ENCODE measurements at places on chromosomes 4 and X.

GRCh38 chr4:41652971-41653370 is 95.6 kb downstream of the PHOX2B start:
- DNase-seq = no peak

DNA sequence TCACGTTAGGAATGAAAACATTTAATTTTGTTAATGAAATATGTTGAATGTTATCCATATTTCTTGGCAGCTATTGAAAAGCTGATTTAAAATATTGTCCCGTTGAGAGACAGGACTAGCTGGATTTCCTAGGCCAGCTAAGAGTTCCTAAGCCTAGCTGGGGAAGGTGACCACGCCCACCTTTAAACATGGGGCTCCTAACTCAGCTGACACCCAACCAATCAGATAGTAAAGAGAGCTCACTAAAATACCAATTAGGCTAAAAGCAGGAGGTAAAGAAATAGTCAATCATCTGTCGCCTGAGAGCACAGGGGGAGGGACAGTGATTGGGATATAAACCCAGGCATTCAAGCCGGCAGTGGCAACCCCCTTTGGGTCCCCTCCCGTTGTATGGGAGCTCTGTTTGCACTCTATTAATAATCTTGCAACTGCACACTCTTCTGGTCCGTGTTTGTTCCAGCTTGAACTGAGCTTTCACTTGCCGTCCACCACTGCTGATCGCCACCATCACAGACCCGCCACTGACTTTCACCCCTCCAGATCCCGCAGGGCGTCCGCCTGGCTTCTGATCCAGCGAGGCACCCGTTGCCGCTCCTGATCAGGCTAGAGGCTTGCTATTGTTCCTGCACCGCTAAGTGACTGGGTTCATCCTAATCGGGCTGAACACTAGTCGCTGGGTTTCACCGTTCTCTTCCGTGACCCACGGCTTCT is 308.9 kb downstream of the GLUD2 start:
- DNase-seq = no peak

DNA sequence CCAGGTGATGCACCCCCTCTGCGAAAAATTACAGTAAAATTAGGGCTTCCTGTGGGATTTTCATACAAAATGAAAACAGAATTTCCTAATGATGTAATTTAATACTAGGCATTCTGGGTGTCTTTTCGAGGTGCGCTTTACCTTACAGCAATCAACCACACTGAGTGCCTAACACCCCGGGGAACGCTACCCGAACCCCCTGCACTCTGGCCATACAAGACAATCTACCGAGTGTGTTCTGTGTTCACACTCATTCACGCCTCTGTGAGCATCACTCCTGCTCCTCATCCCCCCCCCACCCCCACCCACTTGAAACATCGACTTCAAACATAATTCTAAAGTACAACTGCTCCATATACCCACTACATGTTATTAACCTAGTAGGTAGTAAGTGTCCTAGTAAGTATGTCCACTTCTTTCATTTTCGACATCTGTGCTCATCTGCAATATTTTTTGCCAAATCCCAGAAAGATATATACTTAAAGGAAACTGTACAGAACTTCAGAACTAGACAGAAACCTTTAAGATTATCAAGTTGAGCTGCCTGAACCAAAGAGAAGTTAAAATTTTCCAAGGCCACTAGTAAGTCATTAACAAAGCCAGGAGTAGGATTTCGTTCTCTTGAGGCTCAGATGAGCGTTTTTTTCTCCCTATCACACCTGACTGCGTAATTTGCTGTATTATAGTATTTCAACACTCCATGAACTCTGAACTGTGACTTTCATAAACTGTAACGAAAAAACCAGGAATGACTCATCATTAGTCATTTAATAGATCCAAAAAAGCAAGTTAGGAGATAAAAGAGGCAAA is 80.0 kb downstream of the FAT1 start:
- no peak for DNase-seq

DNA sequence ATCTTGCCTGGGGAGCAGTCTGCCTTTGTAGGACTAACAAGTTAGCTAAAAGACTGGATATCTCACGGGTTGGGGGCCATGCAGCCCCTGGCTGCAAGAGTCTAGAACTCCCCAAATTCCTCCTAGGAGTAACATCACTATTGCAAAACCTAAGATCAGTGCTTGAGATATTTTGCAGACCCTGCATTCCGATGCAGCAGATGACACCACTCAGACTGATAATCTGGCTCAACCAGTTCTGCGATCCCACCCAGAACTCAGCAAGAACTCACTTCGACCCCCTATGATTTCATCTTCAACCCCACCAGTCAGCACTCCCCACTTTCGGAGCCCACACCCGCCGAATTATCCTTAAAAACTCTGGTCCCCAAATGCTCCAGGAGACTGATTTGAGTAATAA is 834.0 kb downstream of the C4orf33 start:
- DNase-seq = no peak

DNA sequence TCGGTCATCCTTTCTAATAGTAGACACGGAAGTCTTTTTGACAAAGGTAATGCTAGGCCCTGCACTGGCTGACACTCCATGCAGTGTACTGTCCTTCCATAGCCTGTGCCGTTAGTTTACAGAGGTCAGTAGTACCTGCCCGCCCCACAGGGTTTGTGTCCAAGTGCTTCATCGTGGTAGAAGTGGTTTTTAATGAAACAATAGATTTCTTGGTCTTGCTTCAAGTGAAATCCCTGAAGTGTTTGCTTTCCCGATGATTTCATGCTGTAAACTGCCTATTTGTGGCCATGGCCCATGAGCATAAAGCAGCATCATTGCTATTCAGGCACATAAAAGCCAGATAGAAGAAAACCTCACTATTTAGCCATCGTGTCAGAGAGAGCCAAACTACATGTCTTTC is 139.3 kb downstream of the GPR143 start:
- no peak for DNase-seq

- DNase-seq = no peak
Measured at GRCh38 chr4:30586850-30587249, 133.3 kb upstream of the PCDH7 start.

DNA sequence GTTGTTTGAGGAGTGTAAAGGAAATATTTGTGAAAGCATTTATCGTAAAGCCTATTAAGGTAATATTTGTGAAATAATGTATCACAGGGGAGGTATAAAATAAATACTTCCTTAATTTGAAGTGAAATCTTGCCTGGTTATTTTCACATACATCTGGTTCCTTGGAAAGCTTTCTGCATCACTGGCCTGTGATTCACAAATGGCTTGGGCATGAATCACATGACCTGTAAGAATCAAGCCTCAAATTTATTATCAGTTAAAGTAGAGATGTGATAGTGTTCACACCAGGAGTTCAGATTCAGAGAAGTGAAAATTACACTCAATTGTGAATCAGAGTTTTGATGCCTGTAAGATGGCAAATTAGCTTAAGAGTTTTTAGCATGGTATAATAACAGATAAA is 1911.4 kb downstream of the STIM2 start:
- no peak for DNase-seq

DNA sequence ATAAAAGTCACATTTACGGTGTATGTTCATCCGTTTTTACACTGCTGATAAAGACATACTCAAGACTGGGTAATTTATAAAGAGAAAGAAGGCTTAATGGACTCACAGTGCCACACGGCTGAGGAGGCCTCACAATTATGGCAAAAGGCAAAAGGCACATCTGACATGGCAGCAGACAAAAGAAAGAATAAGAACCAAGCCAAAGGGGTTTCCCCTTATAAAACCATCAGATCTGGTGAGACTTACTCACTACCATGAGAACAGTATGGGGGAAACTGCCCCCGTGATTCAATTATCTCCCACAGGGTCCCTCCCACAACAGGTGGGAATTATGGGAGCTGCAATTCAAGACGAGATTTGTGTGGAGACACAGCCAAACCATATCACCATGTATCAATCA is 7.3 kb upstream of the GUCY1B1 start:
- no peak for DNase-seq

DNA sequence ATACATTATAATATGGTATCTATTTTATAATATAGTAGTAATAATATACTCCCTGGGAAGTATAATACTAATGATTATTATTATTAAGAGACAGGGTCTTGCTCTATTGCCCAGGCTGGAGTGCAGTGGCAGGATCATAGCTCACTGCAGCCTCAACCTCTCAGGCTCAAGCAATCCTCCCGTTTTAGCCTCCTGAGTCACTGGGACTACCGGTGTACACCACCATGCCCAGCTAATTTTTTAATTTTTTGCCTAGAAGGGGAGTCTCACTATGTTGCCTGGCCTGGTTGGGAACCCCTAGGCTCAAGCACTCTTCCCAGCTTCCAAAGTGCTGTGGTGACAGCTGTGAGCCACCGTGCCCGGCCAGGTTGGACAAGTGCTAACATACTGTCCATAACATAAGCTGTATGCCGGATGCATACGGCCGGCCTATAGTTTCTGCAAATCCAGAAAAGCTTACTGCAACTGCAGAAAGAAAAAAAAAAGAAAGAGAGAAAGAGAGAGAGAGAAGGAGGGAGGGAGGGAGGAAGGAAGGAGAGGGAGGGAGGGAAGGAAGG is 94.2 kb upstream of the PPP2R3B start:
- DNase-seq = no peak

- DNase-seq = no peak
Measured at GRCh38 chr4:169282429-169283113, 11.8 kb upstream of the SH3RF1 start.

GRCh38 chrX:36462142-36462541 is 542.6 kb downstream of the CFAP47 start:
- DNase-seq = no peak

GRCh38 chr4:141571362-141571761 is 65.0 kb upstream of the IL15 start:
- no peak for DNase-seq

- no peak for DNase-seq
Measured at GRCh38 chrX:44232081-44232480, 111.4 kb downstream of the EFHC2 start.

GRCh38 chr4:105147553-105148161 is 981 bp downstream of the TET2 start:
- DNase-seq = peak; percentile 71

DNA sequence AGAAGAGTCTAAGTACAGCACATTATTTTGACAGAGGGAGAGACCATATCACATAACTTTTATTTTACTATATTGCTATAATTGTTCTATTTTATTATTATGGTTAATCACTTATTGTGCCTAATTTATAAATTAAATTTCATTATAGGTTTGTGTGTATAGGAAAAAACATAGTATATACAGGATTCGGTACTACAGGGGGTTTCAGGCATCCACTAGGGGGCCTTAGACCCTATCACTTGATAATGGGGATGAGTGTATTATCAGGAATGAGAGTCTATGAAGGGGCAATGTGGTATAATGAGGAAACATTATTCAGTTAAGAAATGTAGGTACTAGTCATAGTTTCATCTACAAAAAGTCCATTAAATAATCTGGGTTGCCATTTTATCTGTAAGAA is 833.1 kb downstream of the C4orf33 start:
- no peak for DNase-seq

DNA sequence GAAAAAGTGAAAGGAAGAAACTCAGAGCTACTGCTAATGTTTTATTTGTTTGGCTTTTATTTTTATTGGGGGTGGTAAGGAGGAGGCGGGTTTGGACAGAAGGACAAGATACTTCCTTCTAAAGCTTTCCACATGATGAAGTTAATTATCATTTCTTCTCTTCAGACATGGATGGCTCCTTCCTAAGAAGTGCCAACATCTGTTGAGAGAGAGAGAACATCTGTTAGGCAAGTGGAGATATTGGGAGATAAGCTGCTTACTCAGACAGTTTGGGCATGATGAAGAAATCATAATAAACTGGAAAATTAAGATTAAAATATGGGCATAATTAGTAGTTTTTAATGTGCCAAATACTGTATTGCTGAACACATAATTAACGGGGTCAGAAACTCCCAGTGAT is 535.7 kb upstream of the INTU start:
- no peak for DNase-seq

- no peak for DNase-seq
Measured at GRCh38 chrX:41153448-41153847, 68.2 kb downstream of the USP9X start.

DNA sequence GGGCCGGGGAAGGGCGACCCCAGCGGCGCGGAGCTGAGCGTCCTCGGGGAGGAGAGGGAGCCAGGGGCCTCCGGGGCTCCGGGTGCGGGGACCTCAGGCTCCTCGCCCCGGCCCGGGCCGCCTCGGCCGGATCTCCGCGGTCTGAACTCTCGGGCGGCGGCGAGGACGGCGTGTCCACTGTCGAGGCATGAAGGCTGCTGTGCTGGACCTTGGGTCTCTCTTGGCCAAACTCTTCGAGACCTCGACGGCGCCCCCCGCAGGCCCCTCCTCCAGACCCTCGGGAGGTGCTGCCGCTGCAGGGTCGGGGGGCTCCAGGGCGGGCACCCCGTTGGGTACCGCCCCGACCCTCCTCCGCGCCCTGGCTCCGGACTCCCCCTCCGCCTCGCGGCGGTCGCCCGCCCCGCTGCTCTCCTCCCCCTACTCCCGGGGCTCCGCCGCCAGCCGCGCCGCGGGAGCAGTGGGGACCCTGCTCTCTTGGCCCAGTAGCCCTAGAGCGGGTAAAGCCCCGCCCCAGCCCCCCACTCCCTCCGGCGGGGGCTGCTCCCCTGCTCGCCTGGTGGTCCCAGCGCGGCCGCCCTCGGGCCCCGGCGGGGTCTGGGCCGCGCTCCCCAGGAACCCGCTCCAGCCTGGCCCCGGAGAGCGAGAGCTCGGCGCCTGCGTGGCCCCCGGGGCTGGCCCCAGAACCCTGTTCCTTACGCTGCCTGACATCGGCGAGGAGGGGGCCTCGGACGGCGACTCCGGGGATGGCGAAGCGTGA is 564 bp downstream of the FAM149A start:
- DNase-seq = peak; percentile 63

DNA sequence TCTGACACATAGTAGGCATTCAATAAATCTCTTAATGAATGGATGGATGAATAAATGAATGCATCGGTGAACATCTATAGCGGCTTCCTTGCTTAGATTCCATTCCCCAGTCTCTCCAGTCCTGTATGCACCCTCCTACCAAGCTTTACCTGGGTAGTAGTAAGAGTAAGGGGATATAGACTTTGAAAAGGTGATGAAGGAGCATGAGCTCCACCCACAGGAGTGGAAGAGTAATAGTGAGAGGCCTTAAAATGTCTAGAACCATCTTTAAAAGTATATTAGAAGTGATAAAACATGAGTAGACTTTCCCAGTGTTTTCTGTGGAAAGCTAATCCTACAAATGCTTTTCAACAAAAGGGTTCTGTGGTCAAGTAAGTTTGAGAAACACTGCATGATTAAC is 35.5 kb upstream of the GPC3 start:
- no peak for DNase-seq

GRCh38 chrX:31227250-31227649 is 155.4 kb upstream of the FTHL17 start:
- DNase-seq = no peak

All from activated CD8-positive, alpha-beta memory T cell treated with anti-CD3 and anti-CD28 coated beads for 24 hours (primary cell).